ENCODE measurements at places on chromosomes 4 and X.
A peak's percentile ranks its signal among the peaks of the same experiment; 100 is the strongest.

DNA sequence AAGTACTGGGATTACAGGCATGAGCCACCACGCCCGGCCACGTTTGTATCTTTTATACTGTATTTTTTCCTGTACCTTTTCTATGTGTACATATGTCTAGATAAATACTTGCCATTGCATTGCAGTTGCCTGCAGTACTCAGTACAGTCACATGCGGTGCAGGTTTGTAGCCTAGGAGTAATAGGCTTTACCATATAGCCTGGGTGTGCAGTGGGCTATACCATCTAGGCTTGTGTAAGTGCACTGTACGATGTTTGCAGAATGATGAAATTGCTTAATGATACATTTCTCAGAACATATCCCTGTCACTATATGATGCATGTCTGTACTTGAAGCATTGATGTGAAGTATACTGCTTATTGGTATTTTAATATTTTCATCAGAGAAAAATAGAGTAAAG, 115.4 kb upstream of the PUDP start:
- no peak for DNase-seq

DNA sequence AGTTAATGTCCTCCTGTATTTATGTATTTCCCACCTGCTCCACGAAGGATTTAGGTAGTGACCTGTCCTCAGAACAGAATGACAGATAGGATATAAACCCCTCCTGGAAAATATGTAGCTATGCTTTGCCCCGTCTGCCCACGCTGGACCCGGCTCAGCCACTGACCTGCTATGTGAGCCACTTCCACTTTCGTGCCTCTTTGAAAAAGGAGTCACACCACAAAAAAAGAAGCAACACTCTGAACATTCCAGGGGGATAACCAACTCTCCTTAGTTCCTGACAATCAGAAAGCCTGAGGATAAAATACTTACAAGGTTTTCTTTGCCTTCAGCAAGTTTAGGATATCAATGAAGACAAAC, 11.1 kb downstream of the ACSL1 start:
- no peak for DNase-seq

GRCh38 chr4:55722132-55722531, 86.0 kb upstream of the NMU start:
- DNase-seq = no peak

GRCh38 chrX:21638311-21638710, 19.8 kb downstream of the KLHL34 start:
- DNase-seq = no peak

DNA sequence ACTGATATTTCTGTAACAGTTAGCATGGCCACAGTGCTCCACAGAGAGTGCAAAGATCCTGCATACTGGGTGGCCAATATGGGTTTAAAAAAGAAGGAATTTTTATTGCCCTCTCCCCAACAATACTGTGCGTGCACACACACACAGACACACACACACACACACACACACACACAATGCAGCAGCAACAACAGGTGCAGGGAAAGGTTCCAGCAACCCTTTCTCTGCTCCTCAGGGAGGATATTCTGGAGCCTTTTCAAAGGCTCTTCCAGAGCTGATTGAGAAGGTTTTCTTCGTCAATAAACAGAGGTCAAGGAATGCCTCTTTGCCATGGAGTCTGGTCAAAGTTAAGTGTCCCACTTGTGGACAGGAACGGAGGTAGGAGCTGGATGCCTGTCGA, 84.8 kb upstream of the ZFP42 start:
- DNase-seq = no peak

DNA sequence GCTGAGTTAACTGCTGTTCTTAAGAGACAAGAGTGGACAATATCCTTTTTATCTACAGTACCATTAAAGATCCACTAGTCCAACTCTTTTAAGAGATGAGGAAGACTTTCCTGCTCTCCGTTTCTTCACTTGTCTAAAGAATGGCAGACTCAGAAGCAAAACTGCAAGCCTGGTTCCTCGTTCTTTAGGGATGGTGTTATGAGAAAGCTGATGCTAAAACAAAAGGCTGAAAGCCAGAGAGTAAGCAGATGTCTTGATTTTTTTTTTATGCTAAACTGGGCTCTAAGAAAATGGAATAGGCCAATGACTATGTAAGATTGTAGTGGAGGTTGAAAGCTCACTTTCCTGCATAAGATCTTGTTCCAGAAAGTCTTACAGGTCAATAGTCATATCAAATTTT, 78.1 kb downstream of the CNGA2 start:
- DNase-seq = no peak

- no peak for DNase-seq
These were observed 72.1 kb downstream of the AMOT start for GRCh38 chrX:112768563-112768962.

DNA sequence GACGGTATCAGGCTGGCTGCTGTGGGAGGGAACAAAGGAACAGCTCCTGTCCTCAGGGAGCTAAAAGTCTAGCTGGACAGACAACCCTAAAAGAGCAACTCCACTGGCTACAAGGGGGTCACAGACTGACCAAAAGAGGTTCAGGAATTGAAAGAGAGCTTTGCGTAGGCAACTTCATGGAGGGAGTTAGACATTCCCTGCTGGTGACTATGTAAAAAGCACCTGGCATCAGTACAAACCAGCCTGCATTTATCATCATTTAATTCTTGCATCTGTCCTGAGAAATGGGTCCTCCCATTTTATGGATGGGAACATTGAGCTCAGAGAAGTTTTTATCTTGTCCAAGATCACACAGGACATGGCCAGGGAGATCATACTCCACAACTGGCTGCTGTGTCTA, 1.4 kb upstream of the LGI2 start:
- no peak for DNase-seq

DNA sequence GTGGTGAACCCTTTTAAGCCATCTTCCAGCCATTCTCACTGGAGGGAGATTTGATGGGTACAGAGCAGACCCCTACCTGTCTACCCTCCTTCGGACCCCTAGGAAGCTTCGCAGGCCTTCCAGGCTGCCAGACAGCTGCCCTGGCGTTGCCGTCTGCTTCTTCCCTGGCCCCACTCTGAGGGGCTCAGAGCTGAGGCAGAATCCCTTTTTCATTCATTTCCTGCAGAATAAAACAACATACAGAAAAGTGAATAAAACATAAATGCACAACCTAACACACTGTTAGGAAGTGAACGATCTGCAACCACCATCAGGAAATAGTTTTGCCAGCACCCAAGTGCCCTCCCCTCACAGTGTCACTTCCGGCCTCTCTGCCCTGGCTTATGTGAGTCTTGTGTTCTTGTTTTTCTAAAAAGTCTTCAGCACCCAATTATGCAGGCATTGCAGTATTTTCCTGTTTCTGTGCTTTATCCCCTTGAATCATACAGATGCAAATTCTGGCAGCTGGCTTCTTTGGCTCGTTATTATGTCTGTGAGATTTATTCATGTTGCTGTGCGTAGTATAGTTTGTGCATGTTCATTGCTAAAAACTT, 5.6 kb upstream of the ADD1 start:
- peak; percentile 81 for DNase-seq

DNA sequence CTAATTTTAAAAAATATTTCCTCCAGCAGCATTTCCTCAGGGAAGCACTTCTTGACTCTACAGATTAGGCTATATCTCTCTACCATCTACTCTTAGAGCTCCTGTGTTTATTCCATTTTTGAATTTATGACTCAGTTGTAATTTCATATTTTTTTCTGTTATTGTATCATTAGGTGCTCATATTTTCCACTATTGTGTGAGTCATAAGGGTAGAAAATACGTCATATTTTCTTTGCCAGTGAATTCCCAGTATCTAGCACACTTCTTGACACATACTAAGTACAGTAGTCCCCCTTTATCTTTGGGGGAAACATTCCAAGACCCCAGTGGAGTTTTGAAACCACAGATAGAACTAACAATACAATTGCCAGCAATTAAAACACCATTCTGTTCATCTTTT, 431.2 kb downstream of the GASK1B start:
- DNase-seq = no peak

DNA sequence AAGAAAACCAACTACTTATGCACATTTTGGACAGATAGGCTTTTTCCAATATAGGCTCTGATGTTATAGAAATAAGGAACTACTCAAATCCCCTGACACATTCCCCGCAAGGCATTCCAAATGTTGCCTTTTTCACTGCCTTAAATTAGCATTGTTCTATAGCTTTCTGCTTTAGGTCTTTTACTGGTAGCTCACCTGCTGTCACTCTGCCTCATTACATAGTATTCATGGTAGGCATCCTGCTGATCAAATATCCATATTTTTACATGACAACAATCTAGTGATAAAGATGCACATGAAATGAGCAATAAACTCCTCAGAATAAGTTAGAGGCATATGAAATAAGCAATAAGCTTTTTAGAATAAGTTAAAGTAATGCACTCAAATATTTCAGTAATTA, 542.7 kb downstream of the FAM133A start:
- no peak for DNase-seq

- DNase-seq = no peak
These were observed 274.4 kb upstream of the VCX start for GRCh38 chrX:7568597-7568996.

GRCh38 chr4:16067515-16067914, 16.3 kb downstream of the PROM1 start:
- DNase-seq = no peak

DNA sequence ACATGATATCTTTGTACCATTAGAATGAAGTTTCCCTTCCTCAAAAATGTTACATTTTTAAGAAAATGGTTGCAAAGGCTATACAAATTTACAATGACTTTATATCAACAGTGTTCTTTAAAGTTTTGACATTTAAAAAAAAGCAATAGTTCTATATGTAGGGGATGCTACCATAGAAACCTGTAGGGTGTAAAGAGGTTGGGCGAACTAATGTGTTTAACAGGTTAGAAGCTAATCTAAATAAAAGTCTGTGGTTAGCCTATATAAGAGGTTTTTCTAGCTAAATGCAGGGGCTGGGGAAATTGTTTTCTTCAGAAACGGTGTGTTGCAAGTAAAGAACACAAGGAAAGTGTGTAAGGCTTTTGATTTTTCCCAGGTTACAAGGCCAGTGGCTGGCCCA, 73.3 kb downstream of the GBA3 start:
- no peak for DNase-seq

DNA sequence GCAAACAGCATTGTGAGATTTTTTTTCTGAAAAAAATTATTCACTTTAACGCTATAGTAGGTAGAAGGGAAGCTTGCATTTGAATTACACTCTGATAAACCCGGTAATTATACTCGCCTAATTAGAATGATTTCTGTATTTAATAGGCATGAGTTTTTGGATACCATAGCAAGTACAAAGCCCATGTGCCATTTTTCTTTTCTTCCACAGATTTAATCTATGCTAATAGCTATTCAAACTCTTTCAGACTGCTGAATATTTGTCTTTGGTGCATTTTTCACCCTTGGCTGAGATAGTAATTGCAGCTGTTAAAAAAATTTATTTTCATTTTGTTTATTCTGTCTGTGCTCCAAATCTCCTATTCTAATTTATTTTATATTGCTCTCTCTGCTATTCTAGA, 113.0 kb downstream of the EGF start:
- DNase-seq = no peak

DNA sequence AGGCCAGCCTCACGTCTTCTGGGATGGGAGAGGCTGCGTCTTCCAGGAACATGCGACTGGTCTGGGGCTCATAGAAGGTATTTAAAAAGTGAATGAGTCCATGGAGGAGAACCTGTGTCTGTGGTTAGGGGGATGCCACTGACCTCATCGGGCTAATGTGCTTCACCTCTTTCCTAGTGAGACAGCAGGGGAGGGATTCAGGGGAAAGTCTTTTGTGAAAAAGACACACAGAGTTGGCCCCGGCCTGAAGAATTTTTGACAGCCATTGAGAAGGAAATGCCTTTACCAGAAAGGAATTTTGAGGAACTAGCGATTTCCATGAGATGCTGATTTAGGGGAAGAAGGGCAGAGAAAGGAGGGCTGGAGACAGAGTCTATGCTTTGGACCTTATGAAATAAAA, 11.0 kb upstream of the C4orf50 start:
- DNase-seq = no peak

DNA sequence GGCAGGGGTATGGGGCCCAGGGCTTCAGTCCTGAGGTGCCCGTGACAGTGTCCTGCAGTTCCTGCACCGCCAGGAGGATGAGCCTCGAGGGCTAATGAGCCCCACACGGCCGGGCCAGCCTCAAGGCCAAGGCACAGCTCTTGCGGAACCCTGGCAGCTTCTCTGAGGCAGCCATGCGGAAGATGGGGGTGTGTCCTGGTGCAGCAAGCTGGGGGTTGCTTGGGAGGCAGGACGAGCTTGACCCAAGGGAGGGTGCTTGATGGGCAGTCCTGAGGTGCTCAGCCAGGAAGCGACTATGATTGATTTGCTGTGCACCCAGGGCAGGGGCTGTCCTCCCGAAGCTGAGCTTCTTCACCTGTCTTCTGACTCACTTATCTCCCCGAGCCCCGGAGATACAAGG, 9.1 kb upstream of the FGFR3 start:
- no peak for DNase-seq

DNA sequence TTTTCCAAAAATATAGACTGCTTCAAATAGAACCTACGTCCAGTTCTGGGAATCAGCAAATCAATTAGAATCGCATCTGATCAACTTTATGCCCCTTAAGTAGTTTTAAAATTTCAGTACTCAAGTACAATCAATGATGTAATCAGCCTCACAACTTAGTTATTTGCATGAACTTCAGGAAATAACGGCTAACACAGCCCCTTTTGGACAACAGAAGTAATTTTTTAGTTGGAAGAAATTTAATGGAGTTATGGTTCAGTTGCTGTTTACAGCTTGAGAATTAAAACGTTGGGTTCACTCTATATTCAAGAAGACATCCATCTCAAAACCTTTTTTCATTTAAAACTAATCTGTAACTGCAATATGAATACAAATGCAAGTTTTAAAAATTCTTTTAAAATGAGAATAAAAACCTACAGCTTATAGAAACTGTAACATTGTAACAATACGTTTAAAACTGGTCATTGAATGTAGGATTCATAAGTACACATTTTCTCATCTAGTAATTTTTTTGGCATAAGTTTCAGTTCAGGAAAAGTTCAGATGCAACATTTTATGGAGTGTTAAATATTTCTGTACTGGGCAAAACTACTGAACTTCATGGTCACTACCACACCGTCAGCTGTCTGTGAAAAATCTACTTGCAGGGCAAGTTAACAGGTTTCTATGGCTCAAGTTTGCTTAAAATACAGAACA, 956 bp downstream of the TAPT1 start:
- DNase-seq = peak; percentile 33

- DNase-seq = peak; percentile 36
These were observed 58.6 kb upstream of the P2RY10 start for GRCh38 chrX:78886550-78886949.

DNA sequence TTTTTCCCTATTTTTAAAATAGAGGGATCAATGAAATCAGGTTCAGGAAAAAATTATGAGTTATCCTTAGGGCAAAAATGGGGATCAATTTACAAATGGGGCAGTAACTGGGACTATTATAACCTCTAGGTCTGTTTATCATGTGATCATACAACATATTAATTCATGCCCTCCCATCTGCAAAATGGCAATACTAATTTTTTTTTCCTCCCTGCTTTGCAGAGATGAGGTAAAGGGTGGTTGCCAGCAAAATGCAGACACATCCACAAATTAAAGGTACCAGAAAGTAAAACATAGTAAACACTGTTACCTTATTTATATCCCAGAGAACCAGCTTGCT, 467 bp downstream of the HSD17B11 start:
- no peak for DNase-seq

GRCh38 chr4:42216664-42217063, 64.2 kb upstream of the BEND4 start:
- no peak for DNase-seq

GRCh38 chr4:143184217-143184502, 557 bp upstream of the USP38 start:
- no peak for DNase-seq

GRCh38 chrX:1477801-1478458, 25.2 kb upstream of the ASMTL start:
- DNase-seq = no peak

Data from CD4-positive, alpha-beta T cell treated with Interleukin-21 for 1 hour (primary cell).